ENCODE measurements at places on chromosomes 2 and 18.

- DNase-seq, result no peak
Observed at GRCh38 chr2:152573168-152573567, 144.1 kb downstream of the PRPF40A start.

DNA sequence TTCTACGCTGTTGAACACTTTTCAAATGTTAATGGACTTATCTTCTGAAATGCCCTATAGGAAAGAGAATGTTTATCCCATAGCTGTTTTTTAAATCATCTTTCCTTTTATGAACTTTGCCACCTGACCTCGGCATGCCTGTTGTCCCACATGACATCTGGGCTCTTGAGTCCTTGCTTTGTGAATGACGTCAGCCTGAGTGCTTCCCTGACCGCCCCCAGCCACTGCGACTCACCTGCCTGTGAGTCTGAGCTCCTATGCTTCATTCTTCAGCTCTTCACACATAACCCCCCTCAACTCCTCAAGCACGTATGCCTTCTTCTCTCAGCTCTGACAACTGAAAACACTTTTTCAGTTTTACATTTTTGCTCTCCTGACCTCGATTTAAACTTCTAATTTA is 166.8 kb downstream of the DCDC2C start:
- DNase-seq, result no peak

GRCh38 chr2:40415391-40415790 is 36.5 kb downstream of the SLC8A1 start:
- DNase-seq, result no peak

DNA sequence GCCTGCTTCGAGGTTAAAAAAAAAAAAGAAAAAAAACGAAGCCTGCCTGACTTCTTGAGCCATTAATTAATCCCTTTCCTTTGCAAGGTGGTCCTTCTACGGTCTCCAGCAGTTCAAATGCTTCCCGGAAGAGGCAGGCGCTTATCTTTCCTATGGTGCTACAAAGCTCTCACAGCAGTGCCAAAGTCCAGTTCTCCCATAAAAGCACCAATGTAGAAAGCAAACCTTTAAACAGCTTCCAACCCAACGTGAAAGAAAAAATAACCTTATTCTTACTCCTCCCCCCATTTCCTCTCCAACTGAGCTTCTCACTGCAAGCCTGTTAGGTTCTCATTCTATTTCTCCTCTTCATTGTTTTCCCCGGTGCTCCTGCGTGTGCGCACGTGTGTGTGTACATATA is 317.4 kb upstream of the SOX11 start:
- no peak for DNase-seq

GRCh38 chr2:72012886-72013574 is 134.6 kb downstream of the CYP26B1 start:
- no peak for DNase-seq

DNA sequence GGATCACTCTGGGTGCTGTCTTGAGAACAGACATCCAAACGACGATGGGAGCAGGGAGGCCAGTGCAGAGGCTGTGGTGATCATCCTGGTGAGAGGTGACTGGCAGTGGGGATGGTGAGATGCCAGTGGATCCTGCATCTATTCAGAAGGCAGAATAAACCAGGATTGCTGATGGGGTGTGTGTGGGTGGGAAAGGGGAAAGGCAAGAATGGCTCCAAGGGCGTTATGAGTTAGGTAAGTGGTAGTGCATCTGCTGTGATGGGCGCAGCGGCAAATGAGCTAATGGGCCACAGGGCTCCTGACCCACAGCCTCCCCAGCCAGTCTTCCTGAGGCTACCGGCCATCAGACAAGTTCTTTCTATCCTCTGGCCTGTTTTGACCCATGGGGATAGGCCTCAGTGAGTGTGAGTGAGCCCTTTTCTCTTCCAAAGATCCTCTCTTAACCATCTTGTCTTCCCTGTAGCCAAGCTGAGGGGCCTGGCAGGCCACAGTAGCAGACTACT is 29.6 kb downstream of the SERTAD2 start:
- DNase-seq, result no peak
